T-cell (primary cell): ENCODE measurements at places on chromosomes 11 and 22. TPM values are rescaled to one million over a fixed set of nuclear protein-coding genes. Genes with fewer than 3 reads are reported as not detected.
A peak's percentile ranks its signal among the peaks of the same experiment; 100 is the strongest.

Gene CASP5
- not detected for total RNA-seq

GRCh38 chr11:26144291-26144690 is 187.6 kb upstream of the ANO3 start:
- no peak for DNase-seq
- H3K4me3 ChIP-seq = no peak overlapping the region
- H3K27ac ChIP-seq = no peak overlapping the region
- no peaks in the 10 kb centered on the region for H3K27me3 ChIP-seq
- H3K4me1 ChIP-seq = no peaks in the 10 kb centered on the region

DNA sequence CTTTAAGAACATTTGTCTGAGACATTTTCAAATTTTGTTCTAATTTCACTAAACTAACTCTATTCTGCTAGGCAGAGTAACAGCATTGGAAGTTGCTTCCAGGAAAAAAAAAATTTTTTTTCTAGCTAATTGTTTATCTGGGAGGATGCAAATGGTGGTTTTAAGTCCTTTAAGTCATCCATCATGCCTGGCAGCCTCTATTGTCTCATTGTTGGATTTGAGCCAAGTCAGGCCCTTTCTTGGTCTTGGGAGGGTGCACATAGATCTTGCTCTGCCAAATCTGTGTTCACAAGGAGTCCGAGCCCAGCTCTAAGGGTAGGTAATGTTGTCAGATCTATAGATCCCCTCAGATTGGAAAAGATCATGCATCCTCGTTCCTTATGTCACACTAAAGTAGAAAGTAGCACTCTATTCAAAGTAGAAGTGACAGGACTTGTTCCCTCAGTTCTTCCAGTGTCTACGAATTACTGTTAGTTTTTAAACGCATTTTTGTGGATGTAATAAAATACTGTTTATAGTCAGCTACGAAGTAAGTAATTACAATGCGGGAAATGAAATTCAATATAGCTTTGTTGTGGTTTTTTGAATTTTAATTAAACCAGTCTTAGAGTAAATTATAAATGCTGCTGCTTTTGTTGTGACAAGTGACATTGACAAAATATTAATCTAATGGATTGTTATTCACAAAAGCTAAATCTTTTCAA is 166.0 kb upstream of the RASSF10 start:
- peaks cover 16% of the 10 kb centered on the region for H3K27me3 ChIP-seq
- H3K4me3 ChIP-seq = no peak overlapping the region

GRCh38 chr22:39327995-39328754 is 8.8 kb upstream of the RPL3 start:
- no peak overlapping the region for H3K27ac ChIP-seq
- no peak for DNase-seq
- no peaks in the 10 kb centered on the region for H3K4me1 ChIP-seq
- H3K36me3 ChIP-seq = no peaks in the 10 kb centered on the region
- H3K27me3 ChIP-seq = peaks cover 2% of the 10 kb centered on the region
- H3K4me3 ChIP-seq = no peak overlapping the region

- no peak for DNase-seq
- peak overlapping the region; percentile 57 for H3K27ac ChIP-seq
- no peak overlapping the region for H3K4me3 ChIP-seq
- no peaks in the 10 kb centered on the region for H3K27me3 ChIP-seq
- H3K4me1 ChIP-seq = peaks cover 12% of the 10 kb centered on the region
- H3K36me3 ChIP-seq = no peaks in the 10 kb centered on the region
These were observed 53.9 kb downstream of the FLI1 start for GRCh38 chr11:128747728-128748148.

DNA sequence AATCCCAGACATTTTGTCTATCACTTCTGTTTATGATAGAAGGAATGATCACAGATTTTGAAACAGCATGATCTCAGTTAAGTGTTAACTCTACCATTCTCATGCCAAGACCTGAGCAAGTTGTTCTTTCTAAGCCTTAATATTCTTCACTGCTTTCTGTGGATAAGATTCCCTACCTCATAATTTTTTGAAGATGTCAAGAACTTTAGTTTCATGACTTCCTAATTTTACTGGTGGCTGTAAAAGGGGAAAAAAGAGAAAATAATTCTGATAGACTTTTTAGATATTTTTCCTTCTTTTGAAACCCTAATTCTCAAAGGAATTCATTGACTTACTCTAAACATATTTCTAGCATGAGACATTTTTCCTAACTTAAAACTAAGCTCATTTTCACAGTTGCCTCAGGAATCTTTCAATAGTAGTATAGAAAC is 520.0 kb upstream of the LUZP2 start:
- H3K36me3 ChIP-seq = no peaks in the 10 kb centered on the region
- no peak for DNase-seq
- H3K4me3 ChIP-seq = no peak overlapping the region

GRCh38 chr11:116532066-116532465 is 240.7 kb downstream of the BUD13 start:
- H3K27ac ChIP-seq = no peak overlapping the region
- H3K4me1 ChIP-seq = no peaks in the 10 kb centered on the region
- H3K27me3 ChIP-seq = peaks cover 41% of the 10 kb centered on the region

DNA sequence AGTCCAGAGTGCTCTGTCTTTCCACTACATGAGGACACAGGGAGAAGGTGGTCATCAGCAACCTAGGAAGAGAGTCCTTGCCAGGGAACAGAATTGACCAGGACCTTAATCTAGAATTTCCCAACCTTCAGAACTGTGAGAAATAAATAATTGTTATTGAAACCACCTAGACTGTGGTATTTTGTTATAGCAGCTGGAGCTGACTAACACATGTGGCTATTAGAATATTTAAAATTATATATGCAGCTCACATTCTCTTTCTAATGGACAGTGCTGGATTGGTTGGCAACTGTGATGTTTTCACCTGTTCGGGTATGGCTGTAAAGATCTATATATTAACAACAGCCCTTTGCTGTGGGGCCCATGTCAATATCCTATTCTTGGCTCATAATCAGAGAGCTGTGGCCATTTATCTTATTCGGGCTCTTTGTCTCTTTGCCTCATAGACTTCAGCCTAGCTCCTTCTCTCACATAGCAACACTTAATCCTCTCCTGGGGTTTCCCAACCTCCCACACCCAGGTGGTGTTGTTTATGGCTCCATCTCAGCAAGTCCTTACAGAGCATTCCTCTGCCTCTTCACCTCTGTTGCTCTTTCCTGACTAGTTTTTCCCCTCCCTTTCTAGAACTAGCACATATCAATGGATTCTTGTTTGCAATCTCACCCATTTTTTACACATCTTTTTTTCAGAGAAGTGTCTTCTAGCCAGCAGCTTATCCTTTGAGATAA is 46.4 kb upstream of the AMOTL1 start:
- H3K4me3 ChIP-seq = no peak overlapping the region
- H3K27ac ChIP-seq = no peak overlapping the region

DNA sequence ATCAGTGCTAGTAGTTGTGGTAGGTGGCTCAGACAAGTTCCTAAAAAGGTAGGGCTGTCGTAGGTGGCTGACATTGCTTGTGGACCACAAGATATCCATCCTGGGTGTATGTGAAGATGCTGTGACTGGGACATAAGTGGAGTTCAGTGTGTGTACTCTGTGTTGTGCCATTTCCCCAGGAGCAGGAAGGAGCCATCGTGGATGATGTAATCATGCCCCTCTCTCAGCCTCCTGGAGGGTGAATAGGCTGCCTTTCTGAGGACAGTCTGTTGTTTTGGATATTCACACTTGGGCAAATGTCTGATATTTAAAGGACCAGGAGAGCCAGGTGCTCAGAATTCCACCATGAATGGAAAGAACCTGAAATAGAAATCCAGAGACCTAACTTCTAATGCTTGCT is 2.7 kb downstream of the HEPHL1 start:
- H3K4me3 ChIP-seq = no peak overlapping the region
- no peak overlapping the region for H3K27ac ChIP-seq
- H3K36me3 ChIP-seq = no peaks in the 10 kb centered on the region
- peaks cover 4% of the 10 kb centered on the region for H3K27me3 ChIP-seq

- H3K27me3 ChIP-seq = no peaks in the 10 kb centered on the region
- H3K4me1 ChIP-seq = no peaks in the 10 kb centered on the region
- H3K27ac ChIP-seq = no peak overlapping the region
- no peak overlapping the region for H3K4me3 ChIP-seq
- H3K36me3 ChIP-seq = no peaks in the 10 kb centered on the region
These were observed 323.7 kb downstream of the LUZP2 start for GRCh38 chr11:24820541-24820940.

DNA sequence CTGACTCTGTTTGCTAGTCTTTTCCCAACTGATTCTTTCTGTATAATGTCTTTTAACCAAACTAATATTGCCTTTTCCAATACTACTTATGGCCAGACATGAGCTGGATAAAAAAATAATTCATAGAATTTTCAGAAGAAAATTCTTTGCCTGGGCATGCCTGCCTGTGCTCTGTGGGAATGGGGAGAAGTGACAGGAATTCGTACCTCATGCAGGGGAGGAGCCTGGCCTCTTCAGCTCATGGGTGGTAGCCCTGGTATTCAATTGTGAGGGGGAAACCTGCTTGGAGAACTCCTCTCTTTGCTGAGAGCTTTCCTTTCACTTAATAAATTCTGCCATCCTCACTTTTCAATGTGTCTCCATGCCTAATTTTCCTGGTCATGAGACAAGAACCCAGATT is 928.8 kb downstream of the FAM181B start:
- H3K27me3 ChIP-seq = no peaks in the 10 kb centered on the region
- no peak overlapping the region for H3K4me3 ChIP-seq
- no peak overlapping the region for H3K27ac ChIP-seq
- no peaks in the 10 kb centered on the region for H3K36me3 ChIP-seq
- DNase-seq = no peak
